CD4-positive, alpha-beta T cell treated with Interferon alpha-2 for 1 hour (primary cell): ENCODE measurements at places on chromosomes 2 and 18.

DNA sequence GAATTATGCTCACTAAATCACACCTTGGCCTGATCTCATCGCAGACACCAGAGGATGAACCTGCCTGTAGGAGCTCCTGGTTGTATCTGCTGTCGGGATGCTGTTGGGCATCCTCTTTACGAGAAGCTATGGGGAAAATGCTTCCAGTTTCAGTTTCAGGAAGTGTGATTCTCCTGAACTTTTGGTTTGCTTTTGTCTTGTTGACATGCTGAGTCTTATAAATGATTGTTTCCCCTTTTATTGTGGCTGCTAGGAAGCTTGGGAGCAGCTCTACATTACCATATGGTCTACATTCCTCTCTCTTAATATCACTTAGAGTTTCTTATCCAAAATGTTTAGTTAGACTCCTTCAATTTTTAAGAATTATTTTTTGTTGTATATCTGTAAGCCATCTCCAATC, 227.5 kb downstream of the MTX2 start:
- no peak for DNase-seq

- DNase-seq = peak; percentile 47
Measured at GRCh38 chr2:74481961-74482800, 617 bp downstream of the CCDC142 start.

DNA sequence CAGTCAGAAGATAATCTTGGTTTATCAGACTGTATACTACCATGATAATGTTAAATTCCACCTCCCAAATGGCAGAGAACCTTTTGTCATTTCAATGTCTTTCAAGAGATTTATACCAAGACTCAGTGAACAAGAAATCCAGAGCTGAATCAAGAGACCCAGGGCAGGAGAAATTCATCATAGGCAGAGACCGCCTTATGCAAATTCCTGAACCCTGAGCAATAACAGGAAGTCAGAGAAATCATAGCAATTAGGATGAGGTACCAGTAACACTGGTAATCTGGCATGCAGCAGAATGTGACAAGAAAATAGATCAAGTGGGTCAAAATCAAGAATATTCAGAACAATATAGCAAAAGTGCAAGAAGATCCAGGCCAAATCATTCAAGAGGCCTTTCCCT, 412.4 kb upstream of the LRATD1 start:
- DNase-seq = no peak

DNA sequence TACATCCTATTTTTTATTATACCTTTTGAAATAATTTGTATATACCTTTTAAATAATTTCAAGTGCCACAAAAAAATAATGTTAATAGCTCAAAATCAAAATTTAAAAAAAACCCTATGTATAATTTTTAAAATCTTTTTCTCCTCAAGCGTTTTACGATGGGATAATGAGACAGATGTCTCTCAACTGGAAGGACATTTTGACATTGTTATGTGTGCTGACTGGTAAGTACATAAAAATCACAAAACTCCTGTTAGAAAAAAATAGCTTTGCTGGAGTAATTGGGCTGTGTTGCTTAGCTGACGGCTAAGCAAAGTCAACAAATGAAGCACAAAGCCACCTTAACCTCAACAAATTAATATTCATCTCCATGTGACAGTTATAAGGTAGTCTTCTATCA, 198.0 kb upstream of the SIX3 start:
- DNase-seq = no peak

DNA sequence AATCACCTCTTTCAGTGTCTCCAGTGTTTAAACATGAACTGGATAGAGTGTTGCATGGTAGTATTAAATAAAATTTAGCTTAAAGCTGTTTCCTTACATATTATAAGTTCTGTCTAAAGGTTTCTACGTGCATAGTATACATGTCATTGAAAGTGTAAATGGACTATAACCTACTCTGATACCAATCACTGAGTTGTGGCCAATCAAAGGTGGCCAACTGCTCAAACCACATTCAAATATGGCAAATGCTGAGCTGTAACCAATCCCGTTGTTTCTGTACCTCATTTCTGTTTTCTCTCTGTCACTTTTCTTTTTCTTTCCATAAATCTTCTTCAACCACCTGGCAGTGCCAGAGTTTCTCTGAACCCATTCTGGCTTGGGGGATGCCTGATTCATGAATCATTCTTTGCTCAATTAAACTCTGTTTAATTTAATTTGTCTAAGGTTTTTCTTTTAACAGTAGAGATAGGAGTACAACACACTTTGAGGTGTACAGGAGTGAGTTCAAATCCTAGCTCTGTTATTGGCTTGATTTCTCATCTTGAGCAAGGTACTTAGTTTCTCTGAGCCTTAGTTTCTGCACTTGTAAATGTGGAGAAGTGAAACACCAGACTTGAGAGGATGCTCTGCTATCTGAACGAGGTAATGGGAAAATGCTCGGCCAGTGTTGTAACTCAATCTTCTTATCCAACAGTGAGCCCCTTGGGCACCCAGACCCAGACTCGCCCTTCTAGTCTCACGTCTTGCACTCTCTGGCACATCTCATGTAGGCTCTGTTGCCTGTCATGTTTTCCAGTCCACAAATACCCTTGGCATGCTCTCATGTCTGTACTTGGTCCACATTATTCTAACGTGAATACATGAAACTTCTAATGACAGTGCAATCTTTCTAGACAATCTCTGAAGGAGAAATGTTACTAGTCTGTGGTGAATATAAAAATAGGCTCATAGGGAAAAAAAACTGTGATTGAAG, 228.0 kb downstream of the PIK3C3 start:
- no peak for DNase-seq

- no peak for DNase-seq
Measured at GRCh38 chr2:691821-692761, 14.9 kb upstream of the TMEM18 start.

GRCh38 chr2:233651430-233651829, 15.2 kb downstream of the UGT1A10 start:
- no peak for DNase-seq

- DNase-seq = no peak
Measured at GRCh38 chr2:14137643-14138042, 494.9 kb upstream of the LRATD1 start.

DNA sequence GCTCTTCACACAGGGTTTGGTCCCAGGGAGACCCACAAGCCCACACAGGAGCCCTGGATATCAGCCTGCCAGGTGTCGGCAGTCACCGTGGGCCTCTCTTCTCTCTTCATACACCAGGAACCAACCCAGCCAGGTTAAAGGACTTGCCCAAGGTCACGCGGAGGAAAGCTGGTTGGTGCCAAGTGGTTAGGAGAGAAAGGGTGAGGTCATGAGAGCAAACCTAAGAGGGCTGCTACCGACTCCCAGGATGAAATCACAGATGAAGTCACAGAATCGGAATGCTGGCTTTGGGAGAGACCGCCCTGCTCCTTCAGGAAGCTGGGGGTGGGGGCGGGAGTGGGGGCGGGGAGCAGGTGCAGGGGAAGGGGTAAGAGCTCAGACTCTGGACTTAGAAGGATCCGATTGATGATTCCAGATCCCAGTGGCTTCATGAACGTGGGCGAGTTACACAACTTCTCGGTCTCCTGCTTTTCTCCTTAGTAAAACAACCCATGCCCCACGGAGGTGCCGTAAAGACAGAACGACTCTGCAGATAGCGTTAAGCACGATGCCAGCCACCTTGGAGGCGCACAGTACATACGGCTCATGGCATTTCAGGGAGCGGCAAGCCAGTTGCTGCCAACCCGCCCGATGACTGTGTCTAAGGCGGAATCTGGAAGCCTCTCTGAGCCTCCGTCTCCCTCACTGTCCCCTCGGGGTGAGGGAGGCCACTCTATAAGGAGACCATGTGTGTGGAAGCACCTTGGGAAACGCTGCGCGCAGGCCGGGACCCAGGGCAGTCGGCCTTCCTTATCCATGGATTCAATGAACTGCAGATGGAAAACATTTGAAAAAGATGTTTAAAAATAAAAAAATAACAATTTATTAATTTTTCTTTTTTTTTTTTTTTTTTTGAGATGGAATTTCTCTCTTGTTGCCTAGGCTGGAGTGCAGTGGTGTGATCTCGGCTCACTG, 23.0 kb upstream of the TAF1B start:
- no peak for DNase-seq

- no peak for DNase-seq
Measured at GRCh38 chr2:160241251-160242137, 41.4 kb upstream of the ITGB6 start.

DNA sequence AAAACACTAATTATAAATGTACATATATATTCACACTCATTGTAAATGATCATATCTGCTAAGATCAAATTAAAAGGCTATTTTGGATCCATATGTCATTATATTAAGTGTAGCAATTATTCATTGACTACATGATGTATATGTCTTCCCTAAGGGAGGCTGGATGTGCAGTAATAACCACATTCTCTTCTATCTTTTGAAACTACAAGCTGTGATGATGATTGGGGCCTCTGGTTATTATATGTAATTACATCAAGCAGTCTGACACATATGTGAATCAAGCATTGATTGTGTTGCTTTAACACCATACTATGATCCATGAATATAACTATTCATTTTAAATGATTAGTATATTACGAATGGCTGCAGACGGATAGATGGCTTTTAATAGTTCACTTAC, 1973.4 kb downstream of the SUCLG1 start:
- no peak for DNase-seq

DNA sequence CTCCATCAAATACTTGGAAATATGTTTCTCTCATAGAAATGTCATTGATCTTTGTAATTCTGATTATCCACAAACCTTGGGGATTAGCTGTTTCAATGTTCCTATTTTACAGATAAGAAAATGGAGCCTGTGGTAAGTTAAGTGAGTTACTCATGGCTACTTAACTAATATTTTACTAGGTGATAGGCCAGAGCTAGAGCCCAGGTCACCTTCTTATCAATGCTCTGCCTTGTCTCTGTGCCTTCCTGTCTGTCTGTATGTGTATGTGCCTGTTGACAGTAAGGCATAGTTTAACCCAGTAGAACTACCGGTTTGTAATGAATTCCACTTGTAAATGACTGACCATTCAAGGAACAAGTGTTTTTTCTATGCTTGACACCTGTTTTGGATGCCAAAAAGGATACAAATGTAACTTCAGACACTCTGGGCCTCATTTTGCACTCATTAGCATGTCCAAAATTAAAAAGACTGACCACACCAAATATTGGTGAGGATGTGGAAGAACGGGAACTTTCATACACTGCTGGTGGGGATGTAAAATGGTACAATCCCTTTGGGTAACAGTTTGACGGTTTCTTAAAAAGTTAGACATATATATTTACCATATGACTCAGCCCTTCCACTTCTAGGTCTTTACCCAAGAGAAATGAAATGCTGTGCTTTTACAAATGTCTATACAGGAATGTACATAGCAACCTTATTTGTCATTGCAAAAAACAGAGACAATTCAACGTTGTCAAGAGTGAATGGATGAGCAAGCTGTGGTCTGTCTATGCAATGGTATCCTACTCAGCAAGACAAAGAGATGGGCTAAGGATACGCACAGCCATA, 19.6 kb upstream of the IL1A start:
- no peak for DNase-seq

GRCh38 chr2:170323743-170324142, 145.8 kb downstream of the MYO3B start:
- DNase-seq = no peak

DNA sequence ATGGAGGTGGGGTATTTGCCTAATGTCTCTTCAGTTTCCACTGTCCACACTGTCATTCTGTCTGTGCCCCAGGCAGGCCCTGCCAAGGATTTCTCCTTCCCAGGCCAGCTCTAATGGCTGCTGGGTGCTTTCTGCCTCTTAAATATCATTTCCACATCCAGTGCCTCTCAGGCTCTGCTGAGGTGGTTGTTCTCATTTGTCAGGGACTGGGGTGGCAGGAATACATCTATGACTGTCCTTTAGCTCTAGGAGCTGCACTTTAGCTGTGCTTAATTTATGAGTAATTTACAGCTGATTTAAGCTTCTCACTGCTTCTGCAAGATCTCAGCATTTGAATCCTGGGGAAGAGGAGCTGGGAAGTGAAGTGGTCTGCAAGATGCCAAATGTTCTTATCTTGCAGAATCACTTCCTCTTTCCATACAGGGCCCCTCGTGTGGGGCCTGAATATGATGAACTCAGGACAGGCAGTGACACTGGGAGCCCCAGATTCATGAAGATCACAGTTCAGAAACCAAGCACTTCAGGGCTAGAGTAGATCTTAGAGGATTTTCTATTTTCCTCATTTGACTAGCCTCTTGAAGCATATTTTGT, 150.2 kb downstream of the FSHR start:
- no peak for DNase-seq
